Calu3 (cell line): ENCODE measurements at places on chromosomes 1 and 21. TPM values are rescaled to one million over a fixed set of nuclear protein-coding genes. Genes with fewer than 3 reads are reported as not detected.

KCNA3 gene
- total RNA-seq = not detected in 2 replicates

DNA sequence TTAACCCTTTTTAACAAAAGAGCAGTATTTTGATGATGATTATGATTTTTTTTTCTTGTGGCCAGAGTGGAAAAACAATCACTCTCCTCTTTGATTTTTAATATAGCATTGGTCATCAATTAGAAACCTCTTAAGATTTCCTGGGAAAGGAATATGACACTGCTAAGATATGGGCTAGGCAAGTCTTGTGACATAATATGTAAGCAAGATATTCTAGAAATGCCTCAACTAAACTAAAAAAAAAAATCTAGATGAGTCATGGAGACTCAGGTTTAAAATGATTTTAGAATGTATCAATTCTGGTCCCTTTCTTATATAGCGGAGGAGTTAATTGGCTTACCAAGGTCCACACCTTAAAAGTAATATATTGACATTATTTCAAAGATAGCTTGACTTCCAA lies 60.3 kb upstream of the JUN start:
- DNase-seq = no peak

GRCh38 chr1:55155522-55155921 lies 59.6 kb downstream of the USP24 start:
- no peak for DNase-seq

MOB3C gene
- total RNA-seq = 8.3 and 9.3 TPM in 2 replicates

GRCh38 chr21:14836950-14837349 lies 227.8 kb downstream of the NRIP1 start:
- no peak for DNase-seq
